ENCODE measurements at places on chromosomes 16 and 17.
A peak's percentile ranks its signal among the peaks of the same experiment; 100 is the strongest.

GRCh38 chr17:10821770-10822169 is 16.1 kb downstream of the PIRT start:
- no peak for DNase-seq

GRCh38 chr17:4597975-4598374 is 13.6 kb downstream of the SMTNL2 start:
- no peak for DNase-seq

GRCh38 chr17:50059256-50059655 is 3.3 kb downstream of the ITGA3 start:
- DNase-seq = no peak

DNA sequence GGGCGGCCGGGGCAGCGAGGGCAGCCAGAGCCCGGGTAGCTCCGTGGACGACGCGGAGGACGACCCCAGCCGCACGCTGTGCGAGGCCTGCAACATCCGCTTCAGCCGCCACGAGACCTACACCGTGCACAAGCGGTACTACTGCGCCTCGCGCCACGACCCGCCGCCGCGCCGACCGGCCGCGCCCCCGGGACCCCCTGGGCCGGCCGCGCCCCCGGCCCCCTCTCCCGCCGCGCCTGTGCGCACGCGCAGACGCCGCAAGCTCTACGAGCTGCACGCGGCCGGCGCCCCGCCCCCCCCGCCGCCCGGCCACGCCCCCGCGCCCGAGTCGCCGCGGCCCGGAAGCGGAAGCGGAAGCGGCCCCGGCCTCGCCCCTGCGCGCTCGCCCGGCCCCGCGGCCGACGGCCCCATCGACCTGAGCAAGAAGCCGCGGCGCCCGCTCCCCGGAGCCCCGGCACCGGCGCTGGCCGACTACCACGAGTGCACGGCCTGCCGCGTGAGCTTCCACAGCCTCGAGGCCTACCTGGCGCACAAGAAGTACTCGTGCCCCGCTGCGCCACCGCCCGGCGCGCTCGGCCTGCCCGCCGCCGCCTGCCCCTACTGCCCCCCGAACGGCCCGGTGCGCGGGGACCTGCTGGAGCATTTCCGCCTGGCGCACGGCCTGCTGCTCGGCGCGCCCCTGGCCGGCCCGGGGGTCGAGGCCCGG is 36.1 kb upstream of the ZC3H18 start:
- peak; percentile 84 for DNase-seq

- DNase-seq = no peak
These were observed 32.1 kb downstream of the CACNA1H start for GRCh38 chr16:1184980-1185379.

DNA sequence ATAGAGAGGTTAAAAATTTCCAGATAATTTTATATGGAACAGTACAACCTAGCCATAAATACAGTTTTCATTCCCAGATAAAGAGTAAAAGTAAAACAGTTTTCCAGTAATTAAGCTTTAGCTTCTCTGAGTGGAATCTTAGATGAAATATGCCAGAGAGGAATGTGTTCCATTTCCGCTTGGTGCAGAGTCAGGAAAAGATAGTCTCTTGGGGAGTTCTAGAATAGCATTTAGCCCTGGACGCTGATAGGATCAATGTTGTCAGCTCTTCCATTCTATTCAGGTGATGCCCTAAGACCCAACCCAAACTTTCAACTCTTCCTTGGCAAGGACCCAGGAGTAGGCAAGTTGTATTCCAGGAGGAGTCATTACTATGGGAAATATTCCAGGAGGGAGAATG is 30.9 kb upstream of the ABCA3 start:
- DNase-seq = no peak

- DNase-seq = no peak
These were observed 29.2 kb downstream of the SNX20 start for GRCh38 chr16:50651835-50652438.

GRCh38 chr17:74305865-74306654 is 20.0 kb upstream of the KIF19 start:
- DNase-seq = no peak

DNA sequence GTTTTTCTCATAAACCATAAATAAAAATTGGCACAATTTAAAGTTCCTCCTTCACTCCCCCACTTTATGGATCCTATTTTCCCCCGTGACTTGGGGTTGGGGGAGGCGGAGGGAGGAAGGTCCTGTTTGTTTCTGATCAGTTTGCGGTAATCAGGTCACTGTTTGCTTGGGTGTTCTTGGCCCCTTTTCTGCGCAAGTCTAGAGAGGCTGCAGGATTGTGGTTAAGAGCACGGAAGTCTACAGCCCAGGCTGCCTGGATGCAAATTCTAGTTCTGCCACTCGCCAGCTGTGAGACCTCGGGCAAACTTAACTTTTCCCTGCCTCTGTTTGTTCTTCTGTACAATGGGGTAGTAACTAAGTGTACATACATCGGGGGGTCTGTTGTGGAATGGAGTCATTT is 12.1 kb downstream of the ATP2C2 start:
- DNase-seq = no peak

DNA sequence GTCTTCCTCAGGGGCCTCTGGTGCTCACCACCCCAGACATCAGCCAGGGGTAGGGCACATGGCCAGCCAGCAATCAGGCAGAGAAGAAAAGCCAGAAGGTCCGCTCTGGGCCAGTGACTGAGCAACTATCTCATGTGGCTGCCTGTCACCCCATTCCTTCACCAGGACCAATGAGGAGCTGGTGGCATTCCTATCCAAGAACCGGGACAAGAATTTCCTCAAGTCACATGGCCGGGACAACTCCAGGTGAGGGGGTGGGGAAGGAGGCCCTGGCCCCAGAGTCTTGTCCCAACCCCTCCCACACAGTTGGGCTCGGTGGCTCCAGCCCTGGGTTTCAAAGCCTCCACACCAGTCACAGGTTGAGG is 9.4 kb downstream of the XYLT2 start:
- no peak for DNase-seq

DNA sequence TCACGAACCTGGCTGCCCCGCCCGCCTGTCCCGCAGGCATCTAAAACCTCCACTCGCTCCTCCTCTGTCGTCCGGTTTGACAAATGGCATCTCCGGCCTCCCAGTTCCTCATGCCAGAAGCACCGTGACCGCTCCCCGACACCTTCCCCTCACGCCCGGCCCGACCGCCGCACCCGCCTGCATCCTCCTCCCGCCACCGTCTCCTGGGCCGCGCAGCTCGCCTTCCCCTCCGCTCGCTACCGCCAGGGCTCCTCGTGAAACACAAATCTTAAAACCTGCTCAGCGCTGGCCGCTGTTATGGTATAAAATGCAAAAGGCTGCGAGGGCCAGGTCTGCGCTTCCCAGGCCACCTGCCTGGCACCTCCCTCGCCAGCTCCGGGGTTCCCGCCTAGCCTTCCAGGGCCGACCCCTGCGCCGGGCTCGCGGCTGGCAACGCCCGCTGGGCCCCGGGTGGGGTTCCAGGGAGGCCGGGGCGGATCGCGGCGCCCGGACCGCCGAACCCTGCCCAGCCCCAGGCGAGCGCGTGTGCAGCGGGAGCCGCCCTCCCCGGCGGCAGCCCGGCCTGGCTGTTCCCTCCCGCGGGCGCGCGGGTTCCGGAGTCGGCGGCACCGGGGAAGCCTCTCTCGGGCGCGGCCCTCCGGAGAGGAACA is 488 bp downstream of the SPSB3 start:
- peak; percentile 57 for DNase-seq

Measured in stimulated activated CD8-positive, alpha-beta memory T cell treated with anti-CD3 and anti-CD28 coated beads, Interleukin-4, amount 100 ng/mL, for 48 hours (primary cell).